ENCODE measurements at places on chromosomes 13 and 19.

- no peak for DNase-seq
Measured at GRCh38 chr19:21604951-21605476, 99.6 kb downstream of the ZNF429 start.

DNA sequence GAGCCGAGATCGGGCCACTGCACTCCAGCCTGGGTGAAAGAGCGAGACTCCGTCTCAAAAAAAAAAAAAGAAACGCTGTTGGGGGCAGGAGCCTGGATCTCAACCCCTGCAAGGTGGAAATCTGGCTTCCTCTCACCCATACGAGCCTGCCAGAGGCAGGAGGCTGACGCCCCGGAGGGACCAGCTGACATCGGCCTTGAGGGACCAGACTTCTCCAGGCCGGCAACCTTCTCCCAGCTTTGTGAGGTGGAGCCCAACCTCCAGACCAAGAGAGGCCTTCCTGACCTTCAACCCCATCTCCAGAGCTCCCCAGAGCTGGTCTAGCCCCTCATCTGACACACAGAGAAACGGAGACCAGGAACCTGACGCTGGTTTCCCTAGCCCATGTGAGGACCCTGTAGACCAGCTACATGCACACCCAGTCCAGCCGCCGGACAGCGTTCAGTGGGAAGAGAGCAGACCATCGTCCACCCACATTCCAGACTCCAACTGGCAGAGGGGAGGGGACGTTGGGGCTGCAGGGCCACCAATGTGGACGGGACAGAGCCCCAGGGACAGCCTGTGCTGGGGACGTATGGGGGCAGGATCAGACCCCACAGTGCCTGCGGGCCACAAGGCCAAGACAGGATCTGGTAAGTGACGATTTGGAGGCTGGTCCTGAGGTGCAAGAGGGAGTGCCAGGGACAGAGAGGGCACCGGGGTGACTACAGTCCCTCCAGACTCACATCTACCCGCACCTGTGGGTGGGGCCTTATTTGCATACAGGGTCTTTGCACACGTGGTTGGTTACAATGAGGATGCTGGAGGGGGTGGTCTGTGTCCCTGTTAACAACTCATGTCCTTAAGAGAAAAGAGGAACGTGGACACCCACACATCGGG, 11.4 kb downstream of the SBNO2 start:
- no peak for DNase-seq

DNA sequence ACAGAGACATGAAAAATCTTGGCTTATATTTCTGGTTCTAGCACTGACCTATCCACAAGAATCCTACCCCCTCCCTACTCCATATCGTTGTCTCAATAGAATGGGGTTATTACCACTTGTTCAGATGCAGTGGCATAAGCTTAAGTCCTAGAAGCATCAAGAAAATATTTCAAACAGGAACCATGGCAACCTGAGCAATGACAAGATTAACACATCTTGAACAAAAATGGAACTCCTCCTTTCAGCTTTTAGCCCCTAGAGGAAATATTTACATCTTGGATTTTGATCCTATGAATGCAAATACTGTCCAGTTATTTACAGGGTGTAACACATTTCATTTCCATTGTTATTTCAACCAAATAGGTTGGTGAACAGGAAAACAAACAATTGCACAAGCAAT, 46.1 kb upstream of the TSC22D1 start:
- peak; percentile 20 for DNase-seq

- DNase-seq = no peak
Measured at GRCh38 chr13:94444826-94445225, 34.7 kb downstream of the DCT start.

GRCh38 chr13:106533101-106533942, 2.1 kb downstream of the EFNB2 start:
- peak; percentile 81 for DNase-seq

GRCh38 chr19:58228585-58229254, at the start of gene ZNF544:
TSS of gene ZNF544 (plus strand) at chr19:58228914. CDS start at chr19:58244024, 15,110 bp downstream.
- DNase-seq = peak; percentile 80

All from fibroblast of skin of right biceps (primary cell).